Activated CD4-positive, alpha-beta T cell treated with anti-CD3 and anti-CD28 coated beads, Interleukin-2, amount 50 U/mL, for 48 hours (primary cell): ENCODE measurements at places on chromosomes 3 and 15.
A peak's percentile ranks its signal among the peaks of the same experiment; 100 is the strongest.

- no peak for DNase-seq
Observed at GRCh38 chr3:16262174-16262573, 2.6 kb downstream of the DPH3 start.

DNA sequence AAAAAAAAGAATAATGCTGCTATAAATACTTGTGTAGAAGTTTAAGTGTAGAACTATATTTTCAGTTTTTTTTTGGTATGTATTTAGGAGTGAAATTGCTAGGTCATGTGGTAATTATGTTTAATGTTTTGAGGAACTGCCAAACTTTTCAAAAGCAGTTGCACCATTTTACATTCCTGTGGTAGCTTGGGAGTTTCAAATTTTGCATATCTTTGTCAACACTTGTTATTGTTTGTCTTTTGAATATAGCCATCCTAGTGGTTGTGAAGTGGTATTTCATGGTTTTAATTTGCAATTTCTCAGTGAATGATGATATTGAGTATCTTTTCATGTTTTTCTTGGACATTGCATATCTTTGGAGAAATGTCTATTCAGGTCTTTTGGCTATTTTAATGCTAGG lies 30.4 kb downstream of the SKIL start:
- no peak for DNase-seq

DNA sequence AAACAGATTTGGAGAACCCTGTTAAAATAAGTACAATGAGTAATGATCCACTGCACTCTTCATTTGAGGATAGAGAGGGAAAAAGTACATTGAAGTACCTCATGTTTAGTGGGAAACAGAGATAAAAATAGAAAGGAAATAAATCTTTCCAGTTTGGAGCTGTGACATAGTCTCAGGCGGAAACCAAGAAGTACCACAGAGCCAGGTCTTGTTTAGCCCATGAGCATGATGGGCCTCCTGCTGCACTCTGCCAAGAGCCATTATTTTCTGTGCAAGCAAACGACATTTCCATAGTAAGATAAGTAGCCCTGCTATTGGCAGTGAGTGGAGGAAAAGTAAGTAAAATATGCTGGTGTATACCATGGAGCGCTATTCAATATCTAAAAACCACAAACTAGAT lies 796.1 kb downstream of the TBL1XR1 start:
- DNase-seq, result no peak

- DNase-seq, result no peak
Observed at GRCh38 chr3:61809879-61810278, 248.5 kb downstream of the PTPRG start.

- peak; percentile 45 for DNase-seq
Observed at GRCh38 chr15:92069308-92070250, 216.1 kb downstream of the SLCO3A1 start.

GRCh38 chr3:55984626-55985025 lies 483.6 kb downstream of the ERC2 start:
- DNase-seq, result no peak

- no peak for DNase-seq
Observed at GRCh38 chr15:60651734-60652141, 172.8 kb upstream of the ICE2 start.

GRCh38 chr3:61682671-61683548 lies 121.5 kb downstream of the PTPRG start:
- no peak for DNase-seq

DNA sequence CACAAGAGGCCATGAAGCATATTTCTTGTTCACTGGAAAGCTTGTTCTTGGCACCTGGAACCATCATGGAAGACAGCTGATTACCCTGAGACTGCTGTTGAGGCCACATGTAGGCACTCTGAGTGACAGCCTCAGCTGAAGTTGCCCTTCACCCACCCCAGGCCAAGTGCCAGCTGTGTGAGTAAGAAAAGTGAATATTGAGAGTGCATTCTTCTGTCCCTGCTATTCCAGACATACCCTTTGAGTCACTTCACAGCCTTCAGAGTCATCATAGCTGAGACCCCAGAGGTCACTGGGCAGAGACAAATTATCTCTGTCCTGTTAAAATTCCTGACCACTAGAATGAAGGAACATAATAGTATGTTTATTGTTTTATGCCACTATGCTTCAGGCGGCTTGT lies 79.6 kb downstream of the NFKBIZ start:
- DNase-seq, result no peak

DNA sequence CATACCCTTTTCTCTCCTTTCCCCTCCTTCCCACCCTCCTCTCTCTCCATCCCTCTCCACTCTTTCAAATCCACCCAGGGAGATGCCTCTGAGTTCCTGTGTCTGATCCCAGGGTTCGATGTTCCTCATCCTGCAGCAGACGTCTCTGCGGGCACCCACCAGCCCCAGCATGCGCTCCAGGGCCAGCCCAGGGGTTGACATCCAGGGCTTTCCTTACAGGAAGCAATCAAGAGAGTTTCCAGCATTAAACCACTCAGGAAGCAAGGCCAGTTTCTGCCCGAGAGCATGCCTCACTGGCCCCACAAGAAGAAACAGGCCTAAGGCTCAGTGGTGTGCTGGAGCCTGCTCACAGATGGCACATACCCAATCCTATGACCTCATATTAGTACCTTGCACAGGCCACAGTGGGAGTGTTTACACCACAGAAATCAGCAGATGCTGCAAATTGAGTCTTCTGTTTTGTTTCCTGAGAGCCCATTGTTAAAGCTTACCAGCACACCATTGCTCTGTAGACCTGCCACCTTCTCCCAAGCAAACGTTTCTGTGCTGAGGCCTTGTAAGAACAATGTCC lies 13.2 kb downstream of the SLC6A1 start:
- DNase-seq, result no peak

- DNase-seq, result peak; percentile 77
Observed at GRCh38 chr3:194687638-194688199, 2.0 kb downstream of the FAM43A start.

DNA sequence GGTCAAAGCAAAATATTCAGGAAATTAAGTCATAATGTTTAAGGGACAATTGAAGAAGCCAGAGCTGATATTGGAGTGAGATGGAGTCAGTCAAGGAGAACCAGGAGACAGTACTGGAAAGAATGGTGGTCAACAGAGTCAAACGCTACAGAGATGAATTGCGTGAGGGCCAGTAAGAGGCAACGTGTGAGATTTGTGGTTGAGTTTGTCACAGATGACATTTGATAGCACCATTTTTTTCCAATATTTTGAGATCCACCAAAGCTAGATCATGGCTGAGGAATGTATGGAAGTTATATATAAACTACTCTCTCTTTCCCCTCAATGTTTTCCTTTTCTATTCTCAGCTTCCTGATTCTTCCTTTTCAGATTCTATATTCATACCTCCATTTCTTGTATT lies 375.1 kb upstream of the ROBO2 start:
- no peak for DNase-seq

GRCh38 chr3:72679540-72680198 lies 168.6 kb downstream of the SHQ1 start:
- no peak for DNase-seq

GRCh38 chr3:53225181-53225580 lies 30.6 kb downstream of the TKT start:
- no peak for DNase-seq

GRCh38 chr3:152398495-152398894 lies 129.8 kb downstream of the MBNL1 start:
- DNase-seq, result no peak

DNA sequence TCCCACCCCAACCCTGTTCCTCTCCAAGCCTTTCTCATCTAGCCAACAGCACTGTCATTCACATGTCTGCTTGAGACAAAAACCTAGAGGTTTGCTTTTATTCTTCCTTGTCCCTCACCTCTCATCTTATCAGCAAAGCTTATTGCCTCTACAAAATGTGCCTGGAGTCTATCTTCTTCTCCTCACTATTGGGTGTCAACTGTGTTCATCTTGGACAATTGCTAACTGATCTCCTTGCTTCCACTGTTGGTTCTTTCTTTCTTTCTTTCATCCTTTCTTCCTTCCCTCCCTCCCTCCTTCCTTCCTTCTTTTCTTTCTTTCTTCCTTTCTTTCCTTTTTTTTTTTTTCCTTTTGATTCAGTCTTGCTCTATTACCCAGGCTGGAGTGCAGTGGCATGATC lies 48.2 kb downstream of the FOXL2 start:
- no peak for DNase-seq

- no peak for DNase-seq
Observed at GRCh38 chr15:87207990-87208580, 1048.5 kb downstream of the NTRK3 start.

DNA sequence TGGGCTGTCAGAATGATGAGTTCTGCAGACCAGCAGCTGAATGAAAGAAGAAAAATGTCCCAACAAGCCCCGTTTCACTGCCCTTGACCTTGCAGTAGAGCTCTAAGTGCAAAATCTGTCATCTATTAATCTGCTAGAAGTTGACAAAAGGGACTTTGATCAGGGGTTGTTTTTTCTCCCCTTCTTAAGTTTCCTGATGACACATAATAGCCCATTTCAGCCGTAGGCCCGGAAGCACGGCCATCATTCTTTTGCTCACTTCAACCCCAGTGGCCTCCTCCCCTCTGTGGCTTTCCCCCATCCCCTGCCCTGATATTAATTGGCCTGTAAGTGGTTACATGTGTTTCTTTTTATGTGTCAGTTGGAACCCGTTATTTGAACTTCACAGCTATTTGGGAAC lies 298.9 kb downstream of the RPLP1 start:
- DNase-seq, result no peak

- DNase-seq, result no peak
Observed at GRCh38 chr3:27681249-27681748, 40.8 kb downstream of the EOMES start.

DNA sequence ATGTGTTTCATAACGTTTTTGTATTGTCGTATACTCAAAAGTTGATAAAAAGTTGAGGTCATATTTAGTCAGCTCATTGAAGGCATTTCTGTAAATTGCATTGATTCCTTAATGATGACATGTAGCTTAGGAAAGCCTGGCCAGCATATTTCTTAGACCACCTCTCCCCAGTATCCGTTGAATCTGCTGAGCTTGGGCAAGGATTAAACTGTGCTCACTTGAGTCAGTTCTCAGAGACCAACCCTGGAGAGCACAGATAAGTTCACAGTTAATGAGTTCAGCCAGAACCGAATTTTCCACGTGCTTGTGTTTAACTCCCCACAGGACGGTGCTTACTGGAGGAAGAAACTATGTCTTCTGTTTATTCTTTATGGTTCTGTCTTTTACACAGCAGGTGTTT lies 132.7 kb downstream of the SLC25A26 start:
- DNase-seq, result no peak

DNA sequence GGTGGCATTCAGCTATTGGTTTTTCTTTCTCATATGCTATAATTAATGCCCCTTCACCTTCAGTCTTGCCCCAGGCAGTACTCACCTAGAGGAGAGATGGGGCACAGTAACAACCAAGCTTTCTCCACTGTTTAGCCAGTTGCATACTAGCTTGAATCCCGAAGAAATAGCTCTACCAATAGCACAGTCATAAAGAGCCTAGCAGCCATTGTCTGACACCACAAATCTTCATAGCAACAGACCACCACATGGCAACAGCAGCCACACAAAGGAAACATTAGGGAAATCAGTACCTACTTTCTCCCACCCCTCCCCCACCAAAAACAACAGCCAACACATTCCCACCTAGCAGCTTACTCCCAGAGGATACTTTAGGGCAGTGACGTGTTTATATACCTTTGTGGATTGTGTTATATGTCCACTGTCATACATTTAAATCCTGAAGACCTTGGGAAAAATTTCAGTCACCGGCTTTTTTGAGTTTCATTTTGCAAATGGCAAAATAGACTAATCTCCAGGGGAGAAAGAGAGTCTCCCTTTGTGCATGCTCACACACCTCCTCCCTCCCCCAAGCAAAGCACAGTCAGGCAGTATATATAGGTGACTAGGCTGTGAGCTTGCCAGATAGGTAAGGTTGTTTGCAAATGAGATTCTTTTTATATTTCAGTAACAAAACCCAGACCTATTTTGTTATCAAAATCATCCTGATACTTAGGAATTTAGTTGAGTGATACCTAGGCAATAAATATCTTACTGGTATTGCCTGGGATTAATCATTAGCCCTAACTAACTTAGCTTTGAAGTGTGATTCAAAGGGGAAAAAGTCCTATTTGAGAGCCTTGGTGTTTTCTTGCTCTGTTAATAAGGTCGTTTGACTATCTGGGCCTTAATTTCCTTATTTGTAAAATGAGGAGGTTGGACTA lies 140.6 kb downstream of the RBPMS2 start:
- peak; percentile 32 for DNase-seq

GRCh38 chr3:182713743-182714517 lies 79.4 kb upstream of the ATP11B start:
- no peak for DNase-seq

DNA sequence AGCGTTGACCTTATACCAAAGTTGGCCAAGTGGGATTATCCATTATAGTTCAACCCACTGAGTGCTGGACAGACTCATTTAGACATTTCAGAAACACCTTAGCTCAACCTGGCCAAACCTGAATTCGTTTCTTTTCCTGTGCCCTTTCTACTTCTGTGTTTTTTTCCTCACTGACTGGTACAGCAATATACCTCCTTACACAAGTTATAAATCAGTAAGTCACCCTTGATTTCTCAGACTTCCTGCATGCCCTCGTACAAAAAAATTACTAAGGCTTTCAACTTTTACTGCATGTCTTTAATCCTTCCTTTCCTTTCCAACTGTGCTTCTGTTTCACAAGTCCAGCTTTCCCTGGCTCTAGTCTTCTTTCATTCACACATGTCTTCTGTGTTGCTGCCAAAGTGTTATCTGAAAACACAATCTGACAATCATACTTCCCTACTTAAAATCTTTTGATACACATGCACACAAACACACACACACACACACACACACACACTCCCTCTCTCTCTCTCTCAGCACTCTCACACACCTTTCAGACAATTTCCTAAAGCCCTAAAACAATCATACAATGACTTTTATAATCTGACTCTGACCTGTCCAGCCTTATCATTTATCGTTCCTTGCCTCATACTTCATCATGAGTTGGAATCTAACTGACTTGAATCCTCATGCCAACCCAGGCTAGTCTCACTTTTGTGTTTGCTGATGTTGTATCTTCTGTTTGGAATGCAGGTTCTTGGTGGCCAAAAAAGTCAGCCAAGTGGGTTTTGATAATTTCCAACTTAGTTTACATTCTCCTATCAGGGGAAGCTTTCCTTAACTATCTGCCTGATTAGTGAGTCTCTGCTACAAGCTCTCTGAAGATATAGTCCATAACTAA lies 436.4 kb downstream of the NAALADL2 start:
- DNase-seq, result no peak

GRCh38 chr15:36961956-36962355 lies 138.4 kb downstream of the MEIS2 start:
- no peak for DNase-seq

- DNase-seq, result no peak
Observed at GRCh38 chr15:86061581-86061980, 18.1 kb upstream of the AGBL1 start.

- no peak for DNase-seq
Observed at GRCh38 chr3:111885578-111885977, 26.5 kb downstream of the PHLDB2 start.

GRCh38 chr3:61685755-61686154 lies 124.4 kb downstream of the PTPRG start:
- DNase-seq, result no peak

- DNase-seq, result no peak
Observed at GRCh38 chr3:65604863-65605526, 433.7 kb downstream of the MAGI1 start.

GRCh38 chr3:115788921-115789470 lies 165.7 kb downstream of the GAP43 start:
- no peak for DNase-seq

- DNase-seq, result no peak
Observed at GRCh38 chr3:45842851-45843625, 1.1 kb upstream of the LZTFL1 start.

GRCh38 chr15:63351170-63351569 lies 30.5 kb downstream of the CA12 start:
- DNase-seq, result no peak
